NCI-H2171 treated with DMSO at 0.1 percent for 48 hours (cell line): ENCODE measurements at places on chromosomes 5 and 9.

- DNase-seq: no peak
These were observed 8.1 kb upstream of the MLLT3 start for GRCh38 chr9:20630241-20630943.

DNA sequence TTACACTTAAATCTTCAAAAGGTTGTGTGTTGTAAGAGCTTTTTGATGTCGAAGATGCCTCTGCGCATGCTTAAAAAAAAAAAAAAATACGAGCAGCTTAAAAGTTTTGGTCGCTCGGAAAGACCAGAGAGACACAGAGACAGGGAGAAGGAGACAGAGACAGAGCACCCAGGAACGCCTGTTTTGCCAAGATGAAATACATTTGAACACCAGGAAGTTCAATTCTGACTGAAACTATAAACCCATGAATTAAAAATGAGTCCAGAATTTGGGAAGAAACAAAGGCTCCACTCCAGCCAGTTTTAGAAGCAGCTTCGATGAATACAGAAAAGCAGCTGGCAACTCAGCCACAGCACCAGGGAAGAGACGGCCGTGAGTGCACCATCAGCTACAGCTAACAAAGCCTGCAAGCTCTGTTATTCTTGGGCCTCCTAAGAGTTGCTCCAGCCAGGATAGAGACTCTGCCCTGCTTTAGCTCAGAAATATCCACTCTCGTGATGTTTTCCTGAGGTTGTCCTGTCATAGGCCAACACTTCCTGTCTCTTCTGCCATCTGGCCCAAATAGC lies 2.5 kb upstream of the ZNF474 start:
- no peak for DNase-seq

DNA sequence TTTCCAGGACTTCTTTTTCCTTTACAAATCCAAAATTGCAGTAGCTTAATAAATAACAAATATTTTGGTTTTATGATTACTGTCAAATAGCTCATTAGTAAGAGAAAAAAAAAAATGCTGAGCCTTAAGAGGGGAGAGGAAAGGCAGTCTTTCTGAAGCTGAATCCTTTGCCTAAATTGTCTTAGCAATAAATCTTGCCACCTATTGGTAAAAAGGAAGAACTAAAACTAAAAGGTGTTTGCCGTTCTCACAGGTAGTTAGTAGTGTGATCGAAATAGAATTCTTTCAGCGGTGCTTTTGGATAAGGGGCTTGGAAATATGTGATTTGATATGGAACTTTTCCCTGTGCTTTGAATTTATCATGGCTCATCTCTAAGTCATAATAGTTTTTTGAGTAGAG lies 31.2 kb downstream of the PIK3R1 start:
- no peak for DNase-seq

DNA sequence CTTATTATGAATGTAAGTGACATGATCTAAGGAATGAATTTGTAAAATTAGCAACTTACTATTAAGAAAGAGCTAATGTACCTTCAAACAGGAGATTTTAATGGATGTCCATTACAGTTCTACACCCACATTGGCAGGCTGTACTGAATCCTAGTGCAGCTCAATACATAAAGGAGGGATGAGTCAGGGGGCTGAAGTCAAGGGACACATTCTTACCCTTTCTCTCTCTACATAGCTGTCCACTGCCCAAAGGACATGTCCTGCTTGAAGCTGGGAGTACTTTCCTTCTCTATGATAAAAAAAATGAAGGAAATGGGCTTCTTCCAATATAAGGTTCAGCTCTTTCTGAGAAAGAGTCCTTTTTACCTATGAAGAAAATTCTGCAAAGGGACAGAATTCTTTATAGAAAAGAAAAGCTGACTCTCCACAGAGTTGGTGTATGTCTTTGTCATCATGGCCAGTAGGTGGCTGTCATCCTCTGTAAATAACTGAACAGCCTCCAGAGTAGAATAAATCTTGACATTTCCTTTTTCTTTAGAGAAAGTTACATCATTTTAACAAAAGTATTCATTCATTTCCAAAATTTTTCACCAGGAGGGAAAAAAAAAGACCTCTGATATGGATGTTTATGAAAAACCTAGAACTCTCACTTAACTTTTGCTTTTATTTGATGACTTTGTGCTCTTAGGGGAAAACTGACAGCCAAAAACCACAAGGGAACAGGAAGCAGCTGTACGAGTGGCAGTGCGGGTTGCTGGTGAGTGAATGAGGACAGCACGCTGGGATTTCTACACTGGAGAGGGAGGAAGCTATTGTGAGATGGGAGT lies 13.1 kb upstream of the IFNA14 start:
- no peak for DNase-seq

GRCh38 chr9:130104491-130105193 lies 50.9 kb downstream of the GPR107 start:
- no peak for DNase-seq
